Pancreas (tissue), 10 donors: ENCODE measurements at places on chromosomes 3 and 15.

DNA sequence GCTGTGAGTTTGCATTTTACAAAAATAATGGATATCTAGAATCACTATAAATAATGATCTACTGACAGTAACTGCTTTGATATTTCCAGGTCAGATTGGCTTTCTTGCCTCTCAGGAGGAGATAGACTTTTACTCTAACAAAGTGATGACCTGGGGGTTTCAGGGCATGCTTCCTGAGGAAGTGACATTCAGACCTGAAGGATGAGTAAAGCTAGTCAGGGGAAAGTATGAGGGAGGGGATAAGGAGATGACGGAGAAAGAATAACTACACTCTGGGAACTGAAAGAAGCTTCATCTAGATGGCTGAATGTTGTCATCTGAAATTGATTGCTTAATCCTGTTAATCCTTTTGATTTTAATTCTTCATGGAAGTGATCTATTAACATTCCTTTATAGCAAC, 32.2 kb downstream of the ARMC8 start:
- no peak for DNase-seq

DNA sequence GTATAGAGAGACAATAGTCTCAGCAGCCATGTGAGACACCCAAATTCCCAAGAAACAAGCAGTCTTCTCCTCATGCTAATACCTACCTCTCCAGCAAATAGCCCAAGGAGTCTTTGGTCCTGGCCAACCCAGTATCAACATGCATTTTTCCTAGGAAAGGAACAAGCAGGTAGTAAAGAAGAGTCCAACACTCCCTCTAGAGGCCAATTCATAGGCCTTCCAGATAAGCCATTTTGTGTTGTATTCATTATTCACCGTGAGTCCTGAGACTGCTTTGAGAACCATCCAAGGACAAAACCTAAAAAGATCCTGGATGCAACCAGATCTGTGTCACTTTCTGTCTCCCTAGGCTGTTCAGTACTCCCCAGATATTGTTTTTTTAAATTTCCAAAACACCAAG, 63.6 kb upstream of the SNTN start:
- DNase-seq: no peak

GRCh38 chr3:60131618-60132017, 1081.8 kb upstream of the CFAP20DC start:
- DNase-seq: no peak

GRCh38 chr15:83843471-83843871, 189.5 kb downstream of the ADAMTSL3 start:
- DNase-seq: no peak

DNA sequence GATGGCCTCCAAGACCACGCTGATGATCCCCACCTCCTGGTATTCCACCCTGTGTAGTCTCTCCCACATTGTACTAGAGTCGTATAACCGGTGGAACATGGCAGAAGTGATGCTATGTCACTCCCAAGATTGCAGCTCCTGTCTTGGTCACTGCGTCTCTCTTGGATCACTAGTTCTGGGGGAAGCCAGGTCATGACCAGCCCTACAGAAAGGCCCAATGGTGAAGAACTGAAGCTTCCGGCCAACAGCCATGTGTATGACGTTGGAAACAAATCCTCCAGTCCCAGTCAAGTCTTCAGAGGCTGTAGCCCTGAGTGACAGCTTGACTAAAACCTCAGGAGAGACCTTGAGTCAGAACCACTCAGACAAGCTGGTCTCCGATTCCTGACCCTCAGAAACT, 61.9 kb upstream of the FNDC3B start:
- DNase-seq: no peak

GRCh38 chr15:98715401-98715800, 67.1 kb downstream of the IGF1R start:
- no peak for DNase-seq

- no peak for DNase-seq
These were observed 247.3 kb downstream of the THSD4 start for GRCh38 chr15:71362556-71362955.
